Activated CD4-positive, CD25-positive, alpha-beta regulatory T cell treated with anti-CD3 and anti-CD28 coated beads, Interleukin-2, amount 50 U/mL, for 16 hours (primary cell): ENCODE measurements at places on chromosomes 4 and X.

GRCh38 chr4:89839558-89839957 is 2.6 kb upstream of the SNCA start:
- no peak for DNase-seq

DNA sequence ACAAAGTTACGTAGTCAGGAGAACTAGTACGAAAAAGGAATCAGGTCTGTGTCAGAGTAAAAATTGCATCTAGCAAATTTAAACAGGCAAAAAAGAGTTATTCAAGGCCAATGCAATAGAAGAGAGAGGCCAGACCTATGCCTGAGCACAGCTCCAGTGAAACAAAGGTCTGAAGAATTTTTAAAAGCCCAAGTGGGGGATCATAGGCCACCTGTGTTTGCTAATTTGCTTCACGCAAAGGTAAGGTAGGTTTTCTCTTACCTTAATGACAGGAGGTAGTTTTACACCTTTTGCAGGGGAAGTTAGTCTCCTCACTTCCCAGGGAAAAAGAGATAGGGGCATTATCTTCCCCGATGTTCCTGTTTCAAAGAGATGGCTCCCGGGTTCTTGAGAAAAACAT is 448.6 kb upstream of the TECRL start:
- no peak for DNase-seq

DNA sequence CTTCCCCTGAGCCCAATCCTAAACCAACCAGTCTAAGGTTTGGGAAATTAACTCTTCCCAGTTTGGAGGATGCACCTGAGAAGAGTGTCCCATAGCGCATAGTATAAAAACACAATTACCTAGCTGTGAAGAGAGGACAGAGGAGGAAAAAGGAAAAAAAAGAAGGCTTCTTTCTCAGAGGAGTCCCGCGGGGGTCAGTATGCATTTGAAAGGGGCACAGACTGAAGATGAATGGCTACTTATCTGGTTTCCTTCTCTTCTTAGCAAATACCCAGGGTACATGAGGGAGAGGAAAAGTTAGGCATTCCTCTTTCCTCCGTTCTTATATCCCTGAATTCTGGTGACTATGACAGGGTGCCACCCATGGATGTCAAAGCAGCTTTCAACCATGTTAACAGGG is 96.9 kb downstream of the TMEM47 start:
- DNase-seq: no peak

GRCh38 chrX:12138361-12139313 is at the start of gene FRMPD4:
FRMPD4 (plus strand) TSS chrX:12138473; CDS start chrX:12138972, 499 bp downstream.
- no peak for DNase-seq

- DNase-seq: no peak
Observed at GRCh38 chrX:56762220-56762619, 33.2 kb downstream of the NBDY start.

DNA sequence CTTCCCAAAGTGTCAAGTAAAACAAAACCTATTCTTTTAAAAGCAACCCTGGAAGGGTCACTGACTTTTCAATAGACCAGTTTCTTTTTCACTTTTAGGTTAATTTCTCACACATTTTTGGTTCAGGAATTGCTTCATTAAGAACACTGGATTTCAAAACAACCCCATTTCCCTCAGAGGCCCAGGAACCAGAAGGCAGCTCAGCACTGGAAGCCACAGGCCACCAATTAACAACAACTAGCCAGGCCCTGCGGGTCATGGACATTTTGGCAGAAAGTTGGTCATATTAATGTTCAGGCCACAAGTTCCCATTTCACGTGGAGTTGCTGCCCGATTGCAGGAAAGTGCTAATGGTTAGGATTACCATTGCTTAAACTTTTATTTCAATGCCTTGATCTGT is 39.8 kb downstream of the HAND2 start:
- DNase-seq: no peak

- no peak for DNase-seq
Observed at GRCh38 chrX:22339459-22339858, 66.7 kb downstream of the CBLL2 start.

GRCh38 chr4:81518762-81519426 is 47.2 kb upstream of the RASGEF1B start:
- no peak for DNase-seq

GRCh38 chrX:41152221-41152620 is 67.0 kb downstream of the USP9X start:
- DNase-seq: no peak
